ENCODE measurements at places on chromosomes 11 and 22.

DNA sequence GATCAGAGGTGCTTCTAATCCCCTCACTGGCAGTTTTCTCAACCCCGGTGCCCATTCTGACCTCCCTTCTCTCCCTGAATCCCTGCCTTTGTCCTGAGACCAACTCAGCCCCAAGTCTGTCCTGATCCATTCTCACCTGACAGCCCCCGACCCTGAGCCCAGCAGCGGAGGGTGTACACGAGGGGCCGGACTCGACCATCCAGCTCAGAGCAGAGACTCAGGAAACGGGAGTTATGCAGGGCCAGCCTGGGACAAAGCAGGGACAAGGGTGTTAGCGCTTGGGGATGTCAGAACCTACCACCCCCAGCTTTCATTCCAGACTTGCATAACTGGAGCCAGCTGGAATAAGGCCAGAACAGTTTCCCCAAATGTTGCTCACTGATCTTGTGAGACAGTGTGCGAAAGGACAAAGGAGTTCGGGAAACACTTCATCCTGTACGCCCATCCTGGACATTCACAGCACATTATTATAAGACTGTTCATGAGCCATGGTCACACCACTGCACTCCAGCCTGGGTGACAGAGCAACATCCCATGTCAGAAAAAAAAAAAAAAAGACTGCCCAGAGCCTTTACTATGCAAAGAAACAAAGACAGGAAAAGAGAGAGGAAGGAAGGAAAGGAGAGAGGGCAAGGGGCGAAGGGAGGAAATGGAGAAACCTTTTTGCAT is 3.5 kb upstream of the EEF1G start:
- DNase-seq: no peak

DNA sequence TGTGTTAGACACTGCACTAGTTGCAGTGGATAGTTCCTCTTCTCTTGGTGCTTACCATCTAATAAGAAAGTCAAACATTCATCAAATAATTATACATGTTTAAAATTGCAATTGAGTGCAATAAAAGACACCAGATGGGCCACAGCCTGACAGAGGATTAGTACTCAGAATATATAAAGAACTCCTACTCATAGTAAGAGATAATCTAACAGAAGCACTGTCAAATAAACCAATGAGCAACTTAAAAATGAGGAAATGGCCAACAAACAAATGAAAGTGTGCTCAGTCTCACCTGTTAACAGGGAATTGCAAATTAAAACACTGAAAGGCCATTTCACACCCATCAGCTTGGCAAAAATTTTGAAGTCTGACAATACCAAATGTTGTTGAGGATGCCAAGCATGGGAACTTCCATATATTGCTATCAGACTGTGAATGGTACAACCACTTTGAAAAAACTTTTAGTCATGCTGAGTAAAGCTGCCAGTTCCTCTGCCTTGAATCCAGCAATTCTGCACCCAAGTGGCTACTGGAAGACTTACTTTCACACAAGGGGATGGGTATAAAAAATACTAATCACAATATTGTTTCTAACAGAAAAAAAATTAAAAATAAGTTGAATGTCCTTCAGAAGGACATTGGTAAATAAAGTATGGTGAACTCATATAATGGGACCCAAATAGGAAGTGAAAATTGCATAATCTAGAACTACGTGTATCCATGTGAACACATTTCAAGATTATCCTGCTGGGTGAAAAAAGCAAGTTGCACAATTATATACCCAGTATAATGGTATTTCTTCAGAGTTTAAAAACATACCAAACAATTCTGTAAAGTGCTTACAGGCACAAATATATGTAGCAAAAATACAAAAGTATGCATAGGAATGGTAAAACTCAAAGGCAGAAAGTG is 41.4 kb upstream of the CREB3L1 start:
- DNase-seq: no peak

- DNase-seq: no peak
Measured at GRCh38 chr22:22854466-22854865, 33.1 kb upstream of the IGLL5 start.

DNA sequence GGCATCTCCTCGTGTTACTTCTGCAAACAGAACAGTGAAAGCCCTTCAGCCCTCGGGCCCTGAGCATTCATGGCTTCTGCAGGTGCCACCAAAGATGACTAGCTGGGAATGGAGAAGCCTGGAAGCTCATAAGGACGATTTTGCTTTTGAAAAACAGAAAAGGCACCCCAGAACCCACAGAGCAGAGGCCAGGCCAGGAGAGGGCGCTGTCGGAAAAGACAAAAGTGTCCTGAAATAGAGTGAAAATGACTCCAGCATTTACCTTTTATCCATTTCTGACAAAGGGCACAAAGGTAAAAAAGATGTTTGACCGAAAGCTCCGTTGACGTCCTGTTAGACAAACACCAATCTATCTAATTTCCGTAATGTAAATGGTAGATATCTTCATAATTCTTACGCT is 37.6 kb downstream of the ZNF195 start:
- DNase-seq: peak; percentile 26

DNA sequence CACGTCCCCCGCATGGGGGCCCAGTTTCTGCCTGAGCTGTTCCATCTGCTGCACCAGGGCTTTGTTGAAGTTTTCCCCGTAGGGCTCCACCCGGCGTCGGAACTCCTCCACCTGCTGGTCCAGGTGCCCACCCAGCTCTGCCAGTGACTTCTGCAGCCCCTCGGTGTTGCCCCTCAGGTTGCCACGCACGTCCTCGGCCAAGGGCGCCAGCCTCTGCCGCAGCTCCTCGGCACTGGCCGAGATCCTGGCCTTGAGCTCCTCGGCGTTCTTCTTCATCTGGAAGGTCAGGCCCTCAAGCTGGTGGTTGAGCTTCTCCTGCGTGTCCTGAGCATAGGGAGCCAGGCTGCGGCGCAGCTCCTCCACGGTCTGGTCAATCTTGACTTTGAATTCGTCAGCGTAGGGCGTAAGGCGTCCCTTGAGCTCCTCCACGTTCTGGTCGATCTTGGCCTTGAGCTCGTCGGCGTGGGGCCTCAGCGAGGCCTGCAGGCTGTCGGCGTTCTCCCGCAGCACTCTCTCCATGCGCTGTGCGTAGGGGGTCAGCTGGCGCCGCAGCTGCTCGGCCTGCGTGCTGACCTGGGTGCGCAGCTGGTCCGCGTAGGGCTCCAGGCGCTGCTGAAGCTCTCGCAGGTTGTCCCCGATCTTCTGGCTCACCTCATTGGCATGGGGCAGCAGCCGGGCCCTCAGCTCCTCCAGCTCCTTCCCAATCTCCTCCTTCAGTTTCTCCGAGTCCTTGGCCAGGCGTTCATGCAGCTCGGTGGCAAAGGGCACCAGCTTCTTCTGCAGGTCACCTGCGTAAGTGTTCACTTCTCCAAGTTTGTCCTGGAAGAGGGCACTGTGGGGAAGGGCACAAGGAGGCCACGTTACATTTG is 1.8 kb downstream of the APOA4 start:
- no peak for DNase-seq

DNA sequence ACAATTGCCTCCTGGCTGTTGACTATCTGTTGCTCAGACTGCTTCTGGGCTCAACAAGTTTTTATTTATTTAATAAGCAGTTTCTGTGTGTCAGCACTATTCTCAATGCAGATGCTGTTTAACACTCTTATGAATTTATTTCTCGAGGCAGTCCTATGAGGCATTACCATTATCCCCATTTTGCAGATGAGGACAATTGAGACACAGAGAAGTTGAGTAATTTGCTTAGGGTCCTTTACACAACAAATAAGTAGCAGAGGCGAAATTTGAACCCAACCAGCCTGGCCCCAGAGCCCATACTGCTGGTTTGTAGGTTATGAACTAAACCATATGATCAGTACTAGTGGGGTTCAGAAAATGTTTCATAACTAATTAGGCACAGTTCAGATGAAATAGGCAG is 58.7 kb downstream of the APIP start:
- DNase-seq: no peak

- no peak for DNase-seq
Measured at GRCh38 chr22:48664586-48664985, 1163.1 kb downstream of the BRD1 start.

DNA sequence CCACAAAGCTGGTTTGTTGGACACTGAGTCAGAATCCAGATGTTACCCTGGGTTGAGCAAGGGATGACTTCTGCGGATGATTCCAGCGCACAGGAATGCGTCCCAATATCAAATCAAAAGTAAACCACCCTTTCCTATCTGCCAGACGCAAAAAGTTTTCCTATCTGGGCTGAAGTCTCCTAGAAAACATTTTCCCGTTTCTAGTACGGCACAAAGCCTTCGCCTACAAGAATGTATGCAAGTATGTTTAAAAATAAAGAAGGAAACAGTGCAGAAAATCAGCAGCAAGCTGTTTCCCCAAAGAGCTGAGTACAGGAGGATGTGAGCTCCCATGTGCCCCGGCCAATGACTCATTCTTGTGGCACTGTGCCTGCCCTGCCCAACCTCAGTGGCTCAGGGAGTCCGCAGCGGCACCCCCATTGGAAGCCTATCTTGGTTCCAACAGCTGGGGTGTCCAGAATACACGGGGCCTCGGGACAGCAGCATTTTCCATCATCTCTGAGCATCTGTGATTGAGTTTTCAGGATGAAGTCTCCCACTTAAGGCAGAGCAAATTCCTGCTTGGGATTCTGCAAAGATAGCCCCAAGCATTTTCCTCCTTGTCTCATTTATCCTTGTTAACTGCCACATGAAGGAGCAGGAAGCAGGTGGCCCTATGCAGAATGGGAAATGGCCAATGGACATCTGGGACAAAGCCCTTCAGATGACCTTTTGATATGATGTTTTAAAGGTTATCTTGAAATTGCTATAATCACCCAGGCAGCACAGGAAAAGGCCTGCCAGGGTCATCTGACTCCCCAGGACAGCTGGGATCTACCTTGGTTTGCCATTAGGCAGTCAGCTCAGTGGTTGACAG is 17.5 kb downstream of the KCNJ5 start:
- peak; percentile 65 for DNase-seq

DNA sequence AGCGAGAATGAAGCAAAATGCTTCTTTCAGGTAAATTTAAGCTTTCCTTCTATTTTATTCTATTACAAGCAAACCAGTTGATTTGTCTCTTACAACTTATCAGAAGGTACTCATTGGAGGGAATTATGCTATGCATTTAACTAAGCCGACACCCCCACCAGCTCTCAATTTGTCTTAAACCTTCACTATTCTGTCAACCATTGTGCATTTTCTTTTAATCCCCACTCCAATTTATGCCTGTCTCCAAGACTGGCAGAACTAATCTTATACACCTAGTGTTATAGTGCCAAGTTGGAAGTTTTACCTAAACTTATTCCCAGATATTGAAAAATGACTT is 12.5 kb downstream of the TAF1D start:
- no peak for DNase-seq

DNA sequence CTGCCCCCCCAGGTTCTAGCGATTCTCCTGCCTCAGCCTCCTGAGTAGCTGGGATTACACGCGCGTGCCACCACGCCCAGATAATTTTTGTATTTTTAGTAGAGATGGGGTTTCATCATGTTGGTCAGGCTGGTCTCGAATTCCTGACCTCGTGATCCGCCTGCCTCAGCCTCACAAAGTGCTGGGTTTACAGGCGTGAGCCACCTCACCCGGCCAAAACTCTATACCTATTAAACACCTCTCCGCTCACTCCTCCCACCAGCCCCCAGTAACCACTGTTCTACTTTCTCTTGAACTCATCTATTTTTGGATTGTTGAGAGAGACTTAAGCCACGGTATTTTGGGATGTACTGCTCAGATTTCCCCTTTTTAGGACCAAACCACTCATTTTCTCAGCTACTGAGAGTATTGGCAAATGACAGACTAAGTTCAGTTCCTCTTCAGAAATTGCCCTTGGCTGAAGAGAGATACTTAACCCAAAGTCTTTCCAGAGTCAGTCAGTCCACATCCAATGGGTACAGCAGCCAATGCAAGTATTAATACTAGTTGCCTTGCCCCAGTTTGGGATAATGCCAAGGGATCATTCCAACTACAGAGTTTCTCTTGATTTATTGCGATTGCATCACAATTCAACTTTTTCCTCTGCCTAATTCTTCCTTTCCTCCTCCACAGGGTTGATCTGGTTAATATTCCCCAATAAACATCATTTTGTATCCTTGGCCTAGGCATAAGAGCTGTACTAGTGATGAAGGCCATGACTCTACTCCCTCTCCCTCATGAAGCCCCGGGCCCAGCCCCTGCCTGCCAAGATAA is 36.8 kb upstream of the CSTF3 start:
- no peak for DNase-seq

GRCh38 chr11:103326070-103326794 is 217.0 kb downstream of the DYNC2H1 start:
- DNase-seq: peak; percentile 48

DNA sequence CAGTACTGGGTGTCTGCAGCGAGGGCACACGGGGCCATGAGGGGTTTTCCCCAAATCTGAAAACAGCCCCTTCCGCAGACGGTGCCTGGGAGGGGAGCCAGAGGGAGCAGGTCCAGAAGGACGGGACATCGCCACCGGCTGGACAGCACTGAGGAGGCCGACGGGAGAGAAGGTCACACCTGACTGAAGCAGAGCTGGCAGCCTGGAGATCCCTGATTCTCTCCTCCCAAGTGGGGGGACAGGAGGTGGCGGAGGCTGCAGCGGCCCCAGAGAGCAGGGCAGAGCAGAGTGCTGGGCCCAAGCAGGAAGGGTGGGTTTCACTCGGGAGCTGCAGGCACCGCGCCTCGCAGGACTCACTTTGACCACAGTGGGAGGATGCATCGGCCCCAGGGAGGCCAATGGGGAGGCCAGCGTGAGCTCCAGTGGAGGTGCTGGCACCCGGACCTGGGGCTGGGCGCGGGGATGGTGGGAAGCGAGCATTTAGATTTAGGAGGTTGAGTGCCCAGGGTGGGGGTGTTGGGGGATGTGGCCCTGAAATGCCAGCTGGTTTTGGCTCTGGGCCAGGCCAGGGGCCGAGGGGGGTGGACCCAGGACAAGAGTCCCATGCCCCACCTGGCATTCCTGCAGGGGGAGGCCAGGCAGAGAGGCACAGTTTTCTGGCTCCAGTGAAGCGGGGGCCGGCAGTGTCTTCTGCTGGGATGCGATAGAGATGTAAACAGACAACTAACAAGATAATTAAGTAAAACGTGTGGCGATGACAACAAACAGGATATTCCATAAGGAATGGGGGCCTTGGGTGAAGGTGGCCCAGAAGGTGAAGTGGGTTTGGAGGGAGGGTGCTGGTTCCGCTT is 92.3 kb upstream of the FGF3 start:
- DNase-seq: no peak

DNA sequence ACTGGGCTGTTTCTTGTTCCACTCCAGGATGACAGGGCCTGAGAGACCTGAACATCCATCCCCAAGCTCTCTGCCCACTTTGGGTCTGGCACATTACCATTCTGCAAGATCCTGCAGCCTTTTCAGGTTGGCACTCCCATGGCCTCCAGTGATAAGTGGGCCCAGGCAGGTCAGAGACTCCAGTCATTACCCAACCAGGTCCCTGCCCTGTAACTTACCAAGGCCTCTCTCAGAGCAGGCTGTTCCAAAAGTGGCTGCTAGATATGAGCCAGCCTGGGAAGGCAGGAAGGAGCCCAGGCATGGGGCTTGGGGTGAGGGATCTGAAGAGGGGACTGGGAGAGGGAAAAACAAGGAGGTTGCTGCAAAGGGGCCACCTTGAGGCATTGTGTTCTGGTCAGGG is 35.9 kb downstream of the KCNQ1OT1 start:
- DNase-seq: no peak

DNA sequence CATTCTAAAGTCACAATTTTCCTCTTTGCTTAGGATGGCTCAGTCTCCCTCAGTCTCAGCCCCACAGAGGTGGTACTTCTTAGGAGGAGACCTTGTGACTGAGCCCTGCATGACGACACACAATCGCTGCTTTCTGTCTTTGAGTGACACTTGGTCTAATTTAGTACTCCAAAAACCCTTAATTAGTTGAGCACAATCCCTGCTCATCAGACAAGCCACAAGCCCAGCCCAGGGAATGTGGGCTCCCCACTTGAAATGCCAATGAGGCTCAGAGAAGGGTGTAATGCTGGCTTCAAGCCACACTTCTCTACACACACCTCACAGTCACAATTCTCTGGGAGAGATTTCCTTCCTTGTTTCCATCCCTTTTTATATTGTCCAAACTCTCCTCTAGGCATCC is 101.8 kb downstream of the FEZ1 start:
- no peak for DNase-seq
